AG20443 (cell line): ENCODE measurements at places on chromosomes 1 and 21.

GRCh38 chr1:17741052-17741451 lies 14.1 kb upstream of the ACTL8 start:
- DNase-seq = no peak

- DNase-seq = peak; percentile 56
These were observed 50.8 kb downstream of the HS2ST1 start for GRCh38 chr1:86965012-86965826.

DNA sequence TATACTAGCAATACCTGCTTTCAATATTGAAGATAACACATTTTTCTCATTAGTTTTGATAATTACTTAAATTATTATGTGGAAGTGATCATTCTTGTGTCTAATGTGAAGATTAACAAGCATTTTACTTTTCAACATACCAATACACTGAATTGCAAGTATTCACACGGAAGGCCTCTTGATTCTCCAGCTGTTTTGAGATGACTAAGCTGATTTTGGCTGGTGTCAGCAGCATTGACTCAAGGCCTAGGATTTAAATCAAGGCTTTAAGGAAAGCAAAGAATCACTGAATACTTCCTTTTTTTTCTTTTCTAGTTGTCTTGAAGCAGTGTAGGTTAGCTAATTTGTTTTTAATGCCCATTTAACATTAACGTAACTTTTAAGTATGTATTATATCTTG lies 373.7 kb downstream of the SRGAP2C start:
- peak; percentile 62 for DNase-seq

DNA sequence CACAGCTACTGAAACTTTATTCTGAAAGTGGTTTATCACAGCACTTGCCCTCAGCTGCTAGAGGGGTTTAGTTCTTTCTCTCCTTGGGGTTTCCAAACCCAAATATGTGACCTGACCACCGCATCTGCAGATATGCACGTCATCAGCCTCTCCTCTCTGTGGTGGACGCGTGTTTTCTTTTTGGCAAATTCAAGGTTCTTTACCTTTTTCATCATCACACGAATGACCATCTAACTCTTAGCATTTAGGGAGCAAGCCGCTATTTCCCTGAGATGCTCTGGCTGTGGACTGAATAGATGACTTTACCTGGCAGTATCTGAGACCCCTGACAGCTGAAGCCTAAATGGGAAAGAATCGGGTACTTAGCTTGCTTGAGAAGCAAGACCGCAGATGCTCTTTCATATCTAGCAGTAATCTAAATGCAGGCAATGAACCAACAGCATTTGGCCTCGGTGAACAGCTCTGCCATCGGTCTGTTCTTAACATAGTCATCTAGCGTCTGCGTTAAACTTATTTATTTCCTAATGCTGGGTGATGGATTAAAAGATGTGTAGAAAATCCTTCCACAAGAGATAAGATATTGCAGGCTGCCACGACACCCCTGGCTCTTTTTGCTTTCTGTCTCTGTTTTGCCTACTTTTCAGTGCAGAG lies 463.4 kb downstream of the CAMTA1 start:
- no peak for DNase-seq

DNA sequence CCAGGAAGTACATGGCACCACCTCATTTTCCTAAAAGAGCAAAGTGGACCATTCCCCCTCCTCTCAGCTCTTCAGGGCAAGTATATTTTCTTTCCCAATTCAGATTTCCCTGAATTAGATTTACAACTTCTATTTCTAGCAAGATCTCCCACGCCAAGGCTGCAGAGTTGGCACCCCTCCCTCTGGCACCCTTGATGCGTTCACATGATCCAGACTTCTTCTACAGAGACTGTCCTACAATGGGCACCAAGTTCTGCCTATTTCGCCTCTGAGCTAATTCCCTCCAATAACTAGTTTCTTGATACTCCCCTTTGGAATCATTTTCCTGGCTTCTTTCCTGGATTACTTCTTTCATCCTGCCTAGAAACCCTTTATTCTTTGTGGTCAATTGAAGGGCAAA lies 122.0 kb downstream of the CDC7 start:
- DNase-seq = no peak

DNA sequence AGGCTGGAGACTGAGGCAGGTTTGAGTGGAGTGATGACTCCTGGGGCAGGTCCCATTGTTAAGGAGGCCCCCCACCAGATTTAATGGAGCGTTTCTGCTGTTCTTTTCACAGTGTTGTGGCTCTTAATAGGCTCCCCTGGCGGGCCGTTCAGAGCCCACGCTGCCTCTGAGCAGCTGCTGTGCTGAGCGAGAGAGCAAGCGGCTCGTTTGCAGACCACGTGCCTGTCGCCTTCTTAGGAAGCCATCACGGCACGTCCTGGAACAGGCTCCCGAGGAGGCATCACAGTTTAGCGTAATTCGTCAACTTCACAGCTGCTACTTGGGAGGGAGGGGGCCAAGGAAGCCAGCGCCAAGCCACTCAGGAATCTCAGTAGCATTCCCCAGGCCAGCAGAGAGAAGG lies 70.5 kb upstream of the CTTNBP2NL start:
- DNase-seq = no peak

DNA sequence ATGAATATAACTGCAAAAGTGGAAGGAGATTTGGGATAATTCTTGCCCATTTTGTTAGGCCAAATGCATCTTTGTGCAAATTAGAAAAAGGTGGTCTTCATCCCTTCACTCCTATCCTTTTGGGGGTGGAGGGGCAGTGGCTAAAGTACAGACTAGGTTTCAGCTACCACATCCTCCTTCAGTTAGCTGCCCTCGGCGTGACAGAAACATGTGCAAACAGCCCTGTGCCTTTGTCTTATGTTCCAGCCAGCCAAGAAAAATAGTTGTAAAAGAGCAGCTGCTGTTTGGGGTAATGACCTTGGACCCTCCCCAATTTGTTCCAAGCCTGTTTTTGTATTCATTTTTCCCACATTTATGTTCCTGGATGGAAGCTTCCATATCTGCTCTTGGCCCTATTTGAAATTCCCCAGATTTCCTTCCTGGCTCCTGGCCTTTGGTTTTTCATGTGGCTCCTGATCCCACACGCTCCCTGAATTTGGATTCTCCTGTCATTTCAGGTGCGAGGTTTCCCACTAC lies 8.3 kb upstream of the LGALS8 start:
- DNase-seq = no peak

- DNase-seq = no peak
These were observed 40.0 kb upstream of the ZNF648 start for GRCh38 chr1:182101415-182102042.

DNA sequence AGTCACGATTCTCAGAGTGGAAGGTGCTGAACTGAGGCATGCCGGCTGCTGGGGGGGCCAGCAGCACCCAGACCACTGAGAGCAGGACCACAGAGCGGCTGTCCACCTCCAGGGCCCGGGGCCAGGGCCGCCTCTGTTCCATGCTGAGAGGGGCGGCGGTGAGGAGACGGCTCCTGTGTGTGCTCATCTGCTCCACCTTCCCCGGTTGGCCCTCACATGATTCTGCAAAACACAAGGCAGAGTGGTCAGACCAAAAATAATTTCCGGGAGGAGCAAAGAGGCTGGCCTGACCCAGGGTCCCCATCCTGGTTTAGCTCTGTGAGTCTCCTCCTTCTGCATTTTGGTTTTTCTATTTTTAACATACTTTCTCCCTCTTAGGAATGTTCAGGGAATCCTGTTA lies 26.4 kb downstream of the PLXNA2 start:
- no peak for DNase-seq

DNA sequence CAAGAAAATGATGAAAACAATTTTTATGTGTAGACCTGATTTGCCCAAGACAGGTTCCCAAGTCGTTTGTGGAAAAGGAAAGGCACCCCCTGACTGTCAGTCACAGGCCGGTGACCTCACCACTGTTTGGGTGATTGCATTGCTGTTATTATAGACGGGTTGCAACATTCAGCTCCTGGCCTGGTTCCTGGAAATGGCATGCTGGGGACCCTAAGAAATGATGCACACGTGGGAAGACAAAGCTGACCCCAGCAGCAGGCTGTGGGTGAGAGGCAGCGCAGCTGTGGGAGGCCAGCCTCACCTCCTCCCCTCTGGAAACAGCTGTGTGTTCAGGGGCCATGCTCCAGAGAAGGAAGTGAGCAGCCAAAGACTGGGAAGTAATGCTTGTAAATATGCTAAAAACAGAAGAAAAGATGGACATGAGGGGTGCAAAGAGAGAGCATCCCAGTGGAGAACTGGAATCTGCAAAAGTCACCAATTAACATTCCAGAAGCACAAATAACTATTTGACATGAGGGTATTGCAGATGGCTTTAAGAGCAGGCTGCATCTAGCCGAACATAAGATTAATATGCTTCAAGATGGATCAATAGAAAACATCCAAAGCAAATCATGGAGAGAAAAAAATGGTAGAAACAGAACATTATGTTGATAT lies 23.4 kb upstream of the ABCG1 start:
- no peak for DNase-seq

- DNase-seq = no peak
These were observed 33.0 kb upstream of the LRRC38 start for GRCh38 chr1:13546791-13547190.

GRCh38 chr1:16128338-16128741 lies 27.5 kb downstream of the EPHA2 start:
- DNase-seq = no peak

DNA sequence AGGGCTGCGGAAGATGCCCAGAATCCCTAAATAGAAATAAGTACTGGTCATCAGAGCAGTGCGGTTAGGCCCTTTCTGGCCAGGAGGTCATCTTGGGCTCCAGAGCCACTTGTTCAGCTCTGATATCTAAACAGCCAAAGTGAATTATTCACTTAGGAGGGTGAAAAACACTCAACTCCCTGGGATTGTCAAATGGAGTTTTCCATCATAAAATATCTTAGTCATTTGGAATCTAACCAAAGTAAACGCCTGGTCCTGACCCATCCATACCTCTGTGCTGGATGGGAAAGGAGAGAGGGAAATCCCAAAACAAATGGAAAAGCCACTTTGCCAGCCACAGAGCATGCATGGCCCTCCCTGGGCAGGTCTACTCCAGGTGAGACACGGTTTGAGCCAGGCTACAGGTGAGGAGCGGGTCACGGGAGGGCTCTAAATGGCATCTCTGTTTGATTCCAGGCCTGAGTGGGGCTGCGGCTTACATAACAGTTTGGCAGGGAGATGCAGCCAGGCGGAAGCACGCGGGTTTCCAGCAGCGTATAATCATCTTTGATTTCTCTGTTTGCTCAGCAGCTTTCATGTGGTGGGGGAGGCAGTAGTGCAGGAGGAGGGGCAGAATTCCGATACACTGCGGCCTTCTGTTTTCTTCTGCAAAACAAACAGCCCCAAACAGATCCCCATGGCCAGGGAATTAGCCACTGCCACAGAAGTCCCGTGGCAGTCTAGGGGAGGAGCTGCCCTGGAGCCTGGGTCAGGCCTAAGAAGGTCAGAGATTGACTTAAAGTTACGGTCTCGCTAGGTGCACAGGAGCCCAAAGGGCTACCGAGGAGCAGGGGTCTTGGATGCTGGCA lies 59.1 kb upstream of the ZNF648 start:
- DNase-seq = no peak

DNA sequence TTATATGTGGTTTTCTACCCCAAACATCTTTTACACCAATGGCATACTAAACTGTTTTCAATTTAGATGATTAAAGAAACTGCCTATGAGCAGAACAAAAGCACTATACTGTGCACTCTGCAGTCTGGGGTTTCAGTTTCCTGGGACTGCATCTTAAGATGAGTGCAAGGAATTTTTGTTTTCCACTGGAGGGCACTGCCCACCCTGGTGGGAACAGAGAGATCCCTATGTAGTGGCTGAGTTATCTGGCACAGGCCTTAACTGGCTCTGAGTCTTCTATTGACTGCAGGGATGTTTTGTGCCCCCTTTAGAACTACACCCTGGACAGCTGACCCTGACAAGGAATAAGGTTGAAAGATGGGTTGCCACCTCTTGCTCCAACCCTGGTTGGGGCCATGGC lies 12.0 kb downstream of the PROK1 start:
- no peak for DNase-seq

GRCh38 chr1:205569411-205570172 lies 62.2 kb downstream of the ELK4 start:
- DNase-seq = no peak

- DNase-seq = no peak
These were observed 63.7 kb downstream of the NRIP1 start for GRCh38 chr21:15001113-15001512.

DNA sequence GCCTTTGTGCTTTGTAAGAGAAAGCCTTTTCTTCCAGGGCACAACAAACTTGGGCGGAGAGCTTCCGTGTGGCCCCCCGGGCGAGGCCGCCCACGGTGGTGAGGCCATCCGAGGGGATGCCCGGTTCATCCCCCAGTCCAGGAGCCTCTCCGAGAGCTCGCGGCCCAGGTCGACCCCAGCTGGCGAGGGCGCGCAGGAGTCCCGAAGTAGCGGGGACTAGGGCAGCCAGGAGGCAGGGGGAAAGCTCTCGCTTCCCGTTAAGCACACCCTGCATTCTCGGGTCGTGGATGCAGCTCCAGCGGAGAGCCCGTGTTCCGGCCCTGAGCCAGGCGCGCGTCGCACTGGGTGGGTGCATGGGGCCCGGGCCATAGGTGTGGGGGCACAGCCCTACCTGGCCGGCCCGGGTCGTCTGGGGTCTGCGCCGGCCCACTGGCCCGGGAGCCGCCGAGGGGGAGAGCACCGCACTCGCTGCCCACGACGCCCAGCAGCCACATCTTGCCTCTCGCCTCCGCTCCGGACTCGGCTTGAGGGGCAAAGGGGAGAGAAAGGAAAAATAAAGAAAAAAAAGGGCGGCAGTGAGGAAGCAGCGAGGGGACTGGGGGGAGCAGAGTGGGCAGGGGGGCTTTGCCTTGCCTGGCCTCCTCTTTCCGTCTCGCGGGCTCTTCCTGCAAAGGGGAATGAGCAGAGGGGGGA lies 1.8 kb downstream of the RNF220 start:
- DNase-seq = peak; percentile 35

DNA sequence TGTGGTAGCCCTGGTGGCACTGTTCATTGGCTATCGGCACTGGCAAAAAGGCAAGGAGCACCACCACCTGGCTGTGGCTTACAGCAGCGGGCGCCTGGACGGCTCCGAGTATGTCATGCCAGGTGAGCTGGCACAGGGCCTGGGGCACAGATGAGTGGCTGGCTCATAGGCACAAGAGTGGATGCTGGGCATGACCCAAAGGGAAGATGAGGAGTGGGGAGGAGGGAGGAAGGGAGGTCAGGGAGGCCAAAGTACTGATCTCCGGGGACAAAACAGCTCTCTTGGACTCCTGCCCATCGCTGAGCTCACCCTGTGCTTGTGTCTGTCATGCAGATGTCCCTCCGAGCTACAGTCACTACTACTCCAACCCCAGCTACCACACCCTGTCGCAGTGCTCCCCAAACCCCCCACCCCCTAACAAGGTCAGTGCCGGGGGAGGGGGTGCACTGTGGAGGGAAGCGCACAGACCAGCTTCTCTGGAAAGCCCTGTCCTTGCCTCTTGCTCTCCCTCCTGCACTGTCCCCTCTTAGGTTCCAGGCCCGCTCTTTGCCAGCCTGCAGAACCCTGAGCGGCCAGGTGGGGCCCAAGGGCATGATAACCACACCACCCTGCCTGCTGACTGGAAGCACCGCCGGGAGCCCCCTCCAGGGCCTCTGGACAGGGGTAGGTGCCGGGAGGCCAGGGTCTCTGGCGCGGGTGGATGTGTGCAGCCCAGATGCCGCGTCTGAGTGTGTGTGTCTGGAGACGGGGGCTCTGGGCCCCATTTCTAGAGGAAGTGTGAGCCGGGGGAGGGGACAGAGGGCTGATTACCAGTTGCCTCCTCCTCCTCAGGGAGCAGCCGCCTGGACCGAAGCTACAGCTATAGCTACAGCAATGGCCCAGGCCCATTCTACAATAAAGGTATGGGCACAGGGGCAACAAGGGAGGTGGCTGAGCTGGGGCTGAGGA lies 7.3 kb upstream of the LRRC71 start:
- DNase-seq = peak; percentile 54

- no peak for DNase-seq
These were observed 8.1 kb upstream of the PLA2G5 start for GRCh38 chr1:20061866-20062265.

- DNase-seq = no peak
These were observed 124.8 kb upstream of the GRIK3 start for GRCh38 chr1:37159102-37159501.
